ENCODE measurements at places on chromosomes 7 and 10.

DNA sequence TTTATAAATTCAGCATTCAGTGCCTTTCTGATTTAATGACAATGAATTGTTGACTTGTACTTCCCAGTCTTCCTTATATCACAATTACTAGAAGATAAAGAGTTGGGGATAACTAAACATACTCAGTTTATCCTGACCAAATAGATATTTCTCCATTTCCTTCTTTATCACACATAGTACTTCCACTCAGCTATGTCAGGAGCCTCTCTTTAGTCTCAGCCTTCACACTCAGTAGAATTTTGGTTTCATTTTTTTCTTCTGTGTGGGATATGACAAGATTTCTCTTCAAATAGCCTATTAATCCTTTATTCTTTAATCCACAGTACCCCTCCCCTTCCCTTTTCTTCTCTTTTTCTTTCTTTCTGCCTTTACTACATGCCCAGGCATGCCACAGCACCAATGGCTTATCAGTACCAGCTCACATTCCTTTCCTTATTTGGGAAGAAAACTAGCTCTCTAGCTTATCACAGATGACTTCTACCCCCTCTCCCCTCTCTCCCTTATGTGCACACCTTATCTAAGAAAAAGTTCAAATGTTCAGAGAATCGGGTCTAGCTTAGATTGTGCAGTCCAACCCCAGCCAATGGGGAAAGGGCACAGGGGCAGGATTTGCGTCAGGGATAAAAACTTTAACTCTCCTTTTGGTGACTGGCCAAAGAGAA lies 109.0 kb downstream of the PHF14 start:
- ATAC-seq = no peak

- ATAC-seq = no peak
Measured at GRCh38 chr10:45456233-45456632, 82.2 kb downstream of the ALOX5 start.

DNA sequence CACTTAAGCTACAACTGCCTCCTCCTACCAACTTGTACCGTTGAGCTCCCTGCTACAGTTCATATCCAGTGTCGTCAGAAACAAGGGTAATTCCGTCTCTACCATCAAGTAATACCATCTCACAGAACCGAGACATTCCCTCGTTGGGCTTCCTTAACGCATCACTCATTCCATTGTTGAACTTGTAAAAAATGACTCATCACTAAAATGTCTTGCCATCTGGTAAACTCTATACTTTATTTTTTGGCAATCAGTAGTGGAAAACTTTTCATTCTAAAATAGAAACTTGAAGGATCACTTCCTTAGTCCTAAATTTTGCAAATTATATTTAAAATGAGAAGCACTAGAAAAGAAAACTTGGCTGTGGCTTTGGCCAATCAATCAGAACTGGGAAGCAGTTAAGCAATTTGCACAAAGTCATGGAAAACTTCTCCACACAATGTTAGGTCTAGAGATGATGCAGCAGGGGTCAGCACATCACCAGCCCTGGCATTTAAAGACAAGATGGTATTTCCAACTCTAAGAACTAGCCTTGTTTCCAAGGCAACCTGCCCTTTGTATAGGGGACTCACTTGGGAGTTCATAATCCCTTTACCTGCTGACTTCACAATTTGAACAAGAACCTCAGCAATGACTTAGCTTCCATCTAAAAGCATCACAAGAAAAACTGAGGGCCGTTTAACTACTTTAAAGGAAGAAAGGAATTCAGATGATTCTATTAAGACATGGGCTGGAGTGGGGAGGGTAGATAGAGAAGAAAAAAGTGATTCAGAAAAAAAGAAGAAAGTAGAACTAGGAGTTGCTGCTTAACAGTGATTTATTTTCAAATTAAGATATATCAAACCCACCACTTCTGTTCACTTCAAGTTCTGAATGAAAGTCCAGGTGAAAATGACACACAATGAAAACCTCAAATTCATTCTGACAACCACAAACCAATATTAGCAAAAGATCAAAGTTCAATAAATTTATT lies 288.1 kb downstream of the PARD3 start:
- ATAC-seq = peak; percentile 70

DNA sequence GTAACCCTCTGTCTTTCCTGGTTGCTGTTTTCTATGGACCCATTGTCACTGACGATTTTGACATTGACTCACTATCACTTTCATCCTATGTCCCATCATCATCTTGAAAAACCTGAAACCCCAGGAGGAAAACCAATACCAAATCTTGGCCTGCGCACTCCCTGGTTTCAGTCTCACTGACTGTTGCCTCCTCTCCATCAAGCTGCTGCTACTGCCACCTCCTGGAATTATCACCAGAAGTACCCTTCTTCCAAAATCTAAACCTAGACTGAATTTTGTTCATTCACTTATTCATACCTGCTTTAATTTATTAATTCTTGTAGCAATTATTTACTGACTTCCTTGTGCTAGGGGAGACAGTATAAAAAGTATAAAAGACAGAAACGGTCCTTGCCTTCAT lies 44.5 kb upstream of the ACBD5 start:
- peak; percentile 79 for ATAC-seq

DNA sequence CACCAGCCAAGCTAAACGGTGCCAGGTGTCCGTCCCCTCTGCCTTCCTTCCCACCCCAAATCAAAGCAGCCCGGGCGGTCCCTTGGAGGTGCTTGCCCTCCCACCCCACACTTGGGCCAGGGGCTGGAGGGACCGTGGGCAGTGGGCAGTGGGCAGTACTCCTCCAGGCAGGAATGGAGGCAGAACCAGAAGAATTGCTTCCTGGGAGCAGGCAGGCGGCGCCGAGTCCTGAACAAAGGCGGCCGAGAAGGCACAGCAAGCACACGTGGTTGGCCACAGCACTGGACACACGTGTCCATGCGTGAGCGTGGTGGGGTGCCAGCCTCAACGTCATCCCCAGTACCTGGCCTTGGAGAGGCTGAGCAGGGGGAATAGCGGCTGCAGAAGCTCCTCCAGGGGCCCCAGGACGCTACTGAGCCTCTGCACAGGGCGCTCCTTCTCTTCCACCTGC lies 48.4 kb upstream of the NKX6-2 start:
- no peak for ATAC-seq

- ATAC-seq = peak; percentile 59
Measured at GRCh38 chr10:119478111-119478802, 64.3 kb downstream of the RGS10 start.

- ATAC-seq = no peak
Measured at GRCh38 chr10:16934461-16934860, 117.2 kb upstream of the RSU1 start.
